ENCODE measurements at places on chromosomes 16 and 17. TPM values are rescaled to one million over a fixed set of nuclear protein-coding genes. Genes with fewer than 3 reads are reported as not detected.

Gene KREMEN2
- not detected for total RNA-seq

DNA sequence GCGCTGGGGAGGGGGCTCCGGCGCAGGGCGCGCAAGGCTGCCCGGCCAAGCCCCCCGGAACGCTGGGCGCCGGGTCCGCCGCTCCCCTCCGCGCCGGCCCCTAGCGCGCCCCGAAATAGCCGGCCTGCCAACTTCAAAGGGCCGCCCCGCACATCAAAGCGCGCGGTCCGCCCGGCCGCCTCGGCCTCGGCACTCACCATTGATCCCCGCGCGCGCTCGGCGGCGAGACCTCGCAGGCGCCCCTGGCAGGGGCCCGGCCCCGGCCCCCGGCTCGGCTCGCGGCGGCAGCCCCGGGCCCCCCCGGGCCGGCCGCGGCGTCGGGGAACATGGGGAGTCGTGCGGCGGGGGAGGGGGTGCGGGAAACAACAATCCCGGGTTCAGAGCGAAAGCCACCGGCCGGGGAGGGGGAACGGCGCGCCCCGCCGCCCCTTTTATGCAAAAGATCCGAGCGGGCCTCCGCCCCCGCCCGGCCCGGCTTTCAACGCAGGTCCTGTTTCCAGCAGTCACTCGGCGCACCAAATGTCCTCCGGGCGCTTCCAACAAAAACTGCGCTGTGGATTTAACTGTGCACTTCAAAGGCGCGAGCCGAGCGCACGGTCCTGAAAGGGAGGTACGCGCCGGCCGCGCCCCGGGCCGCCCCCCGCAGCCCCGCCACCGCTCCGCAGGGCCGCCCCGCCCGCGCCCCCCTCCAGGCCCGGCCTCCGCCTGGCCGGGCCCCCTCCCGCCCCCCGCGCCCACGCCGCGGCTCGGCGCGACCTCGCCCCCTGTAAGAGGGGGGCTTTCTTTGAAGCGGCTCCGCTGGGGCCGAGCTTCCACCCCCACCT is 608 bp downstream of the AXIN2 start:
- H3K27me3 ChIP-seq, result no peaks in the 10 kb centered on the region
- peak overlapping the region; percentile 97 for H3K27ac ChIP-seq
- DNase-seq, result peak; percentile 88

Gene ANKRD13B
- total RNA-seq, result 9.2 TPM

- no peaks in the 10 kb centered on the region for H3K36me3 ChIP-seq
- H3K4me3 ChIP-seq, result peak overlapping the region; percentile 17
- no peaks in the 10 kb centered on the region for H3K4me1 ChIP-seq
- DNase-seq, result no peak
- H3K27me3 ChIP-seq, result no peaks in the 10 kb centered on the region
Observed at GRCh38 chr16:23132775-23133463, 16.3 kb downstream of the USP31 start.

GRCh38 chr17:62627904-62628633 is 599 bp downstream of the MRC2 start:
- H3K4me3 ChIP-seq, result peak overlapping the region; percentile 86
- H3K36me3 ChIP-seq, result no peaks in the 10 kb centered on the region
- H3K27me3 ChIP-seq, result no peaks in the 10 kb centered on the region
- no peak for DNase-seq
- peak overlapping the region; percentile 95 for H3K27ac ChIP-seq

DNA sequence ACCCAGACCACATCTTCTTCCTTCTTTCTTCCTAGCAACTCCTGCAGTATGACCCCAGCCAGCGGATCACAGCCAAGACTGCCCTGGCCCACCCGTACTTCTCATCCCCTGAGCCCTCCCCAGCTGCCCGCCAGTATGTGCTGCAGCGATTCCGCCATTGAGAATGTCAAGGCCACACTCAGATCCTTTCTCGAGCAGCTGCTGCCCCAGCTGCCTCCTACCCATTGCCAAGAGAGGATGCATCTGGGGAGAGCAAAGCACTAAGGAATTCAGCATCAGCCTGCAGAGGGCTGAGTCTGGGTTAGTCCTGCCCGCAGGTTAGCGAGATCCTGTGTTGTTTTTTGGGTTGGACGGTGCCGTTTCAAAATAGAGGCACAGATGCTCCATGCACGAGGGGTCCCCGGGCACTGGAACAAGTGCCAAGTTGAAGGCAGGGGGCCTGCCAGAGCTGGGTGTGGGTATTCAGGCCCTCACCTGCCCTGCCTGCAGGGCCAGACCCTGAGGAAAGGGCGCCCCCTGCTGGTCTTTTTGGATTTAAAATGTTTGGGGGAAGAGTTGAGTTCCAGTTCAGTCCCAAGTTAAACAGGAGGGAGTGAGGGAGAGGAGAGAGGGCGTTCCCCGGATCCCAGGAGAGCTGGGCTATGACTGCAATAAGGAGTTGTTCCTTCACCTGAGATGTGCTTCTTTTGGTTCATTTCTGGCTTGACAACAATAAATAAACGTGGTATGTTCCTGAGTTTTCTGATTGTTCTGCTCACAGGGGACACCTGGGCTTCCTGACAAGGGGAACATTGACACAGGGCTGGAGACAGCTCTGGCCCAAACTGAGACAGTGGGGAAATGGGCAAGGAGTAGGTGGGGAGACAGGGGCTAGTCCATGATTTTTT is 4.9 kb downstream of the CDK3 start:
- DNase-seq, result peak; percentile 61
- no peaks in the 10 kb centered on the region for H3K27me3 ChIP-seq
- no peak overlapping the region for H3K4me3 ChIP-seq
- no peaks in the 10 kb centered on the region for H3K4me1 ChIP-seq
- H3K36me3 ChIP-seq, result no peaks in the 10 kb centered on the region

Gene RAB11FIP4
- total RNA-seq, result 18.7 TPM

Gene TMC7
- 0.64 TPM for total RNA-seq

DNA sequence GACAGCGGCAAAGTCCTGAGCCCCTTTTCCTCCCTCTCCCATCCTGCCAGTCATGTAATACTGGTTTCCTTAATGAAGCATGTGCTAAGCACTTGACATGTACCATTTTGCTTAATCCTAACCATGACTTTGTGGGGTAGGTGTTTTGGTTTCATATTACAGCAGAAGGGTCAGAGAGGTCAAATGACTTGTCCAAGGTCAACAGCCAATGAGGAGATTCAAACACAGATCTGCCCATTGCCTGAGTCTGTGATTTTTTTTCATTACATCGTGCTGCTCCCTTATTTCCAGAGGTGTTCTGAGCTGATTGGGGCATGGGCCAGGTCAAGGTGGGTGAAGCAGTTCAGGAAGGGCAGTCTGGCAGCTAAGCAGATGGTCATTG is 17.6 kb upstream of the PHF12 start:
- no peak overlapping the region for H3K4me3 ChIP-seq
- DNase-seq, result no peak
- H3K27me3 ChIP-seq, result peaks cover 9% of the 10 kb centered on the region

GRCh38 chr17:48374650-48375230 is 55.3 kb downstream of the SKAP1 start:
- H3K27ac ChIP-seq, result no peak overlapping the region
- H3K4me3 ChIP-seq, result no peak overlapping the region
- no peaks in the 10 kb centered on the region for H3K36me3 ChIP-seq
- no peaks in the 10 kb centered on the region for H3K4me1 ChIP-seq
- no peak for DNase-seq
